ENCODE measurements at places on chromosomes 3 and 15.

DNA sequence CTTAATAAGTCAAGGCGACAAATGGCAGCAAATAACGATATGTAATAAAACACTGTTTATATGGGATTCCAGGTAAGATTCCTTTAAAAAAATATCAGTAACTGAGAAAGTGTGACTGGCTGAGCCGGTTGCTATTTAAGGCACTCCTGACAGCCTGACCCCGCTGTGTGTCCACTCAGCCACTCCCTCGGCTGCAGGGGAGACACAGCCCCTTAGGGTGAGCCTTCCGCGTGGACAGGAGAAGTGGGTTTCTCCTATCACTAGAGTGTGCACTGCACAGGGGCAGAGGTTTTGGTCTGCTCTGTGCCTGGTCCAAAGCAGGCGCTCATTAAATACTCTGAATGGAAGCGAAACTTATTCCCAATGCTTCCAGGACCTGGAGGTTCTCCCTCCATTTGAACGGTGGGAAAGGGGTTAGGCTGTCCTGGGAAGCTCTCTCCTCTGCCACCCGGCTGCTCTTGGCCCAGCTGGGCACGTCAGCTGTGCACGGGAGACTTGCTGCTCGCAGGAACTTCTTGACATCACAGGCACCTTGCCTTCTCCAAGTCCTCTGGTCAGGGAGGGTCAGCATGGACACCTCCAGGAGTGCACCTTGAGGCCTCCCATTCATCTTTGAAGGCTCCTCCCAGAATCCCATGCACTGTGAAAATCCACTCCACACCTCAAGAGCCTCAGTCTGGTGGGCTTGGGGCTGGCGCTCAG, 43.3 kb upstream of the SLCO2A1 start:
- no peak for DNase-seq

DNA sequence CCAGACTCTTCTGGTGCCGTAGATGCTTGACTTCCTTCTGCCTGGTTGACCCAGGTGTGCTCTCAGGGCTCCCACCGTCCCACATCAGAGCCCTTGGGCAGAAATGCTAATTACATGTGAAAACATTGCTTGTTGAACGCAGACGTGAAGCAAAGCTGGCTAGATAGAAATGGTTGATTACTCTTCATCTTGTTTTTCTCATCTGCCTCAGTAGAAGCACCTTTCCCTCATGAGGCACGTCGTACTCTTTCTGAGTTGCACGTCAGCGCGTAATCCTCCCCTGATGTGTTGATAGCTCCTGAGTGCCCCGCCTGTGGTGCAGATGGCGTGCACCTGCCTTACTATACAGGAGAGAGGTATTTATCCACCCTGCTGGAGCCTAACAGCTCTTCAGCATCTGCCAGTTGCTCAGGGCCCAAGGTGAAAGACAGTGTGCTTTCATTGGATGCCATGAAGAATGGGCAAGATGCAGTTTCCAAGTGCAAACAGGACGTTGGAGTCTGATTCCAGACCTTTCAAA, 18.1 kb downstream of the MAP6D1 start:
- DNase-seq: no peak

- DNase-seq: no peak
Measured at GRCh38 chr3:31035681-31036080, 141.2 kb upstream of the GADL1 start.

DNA sequence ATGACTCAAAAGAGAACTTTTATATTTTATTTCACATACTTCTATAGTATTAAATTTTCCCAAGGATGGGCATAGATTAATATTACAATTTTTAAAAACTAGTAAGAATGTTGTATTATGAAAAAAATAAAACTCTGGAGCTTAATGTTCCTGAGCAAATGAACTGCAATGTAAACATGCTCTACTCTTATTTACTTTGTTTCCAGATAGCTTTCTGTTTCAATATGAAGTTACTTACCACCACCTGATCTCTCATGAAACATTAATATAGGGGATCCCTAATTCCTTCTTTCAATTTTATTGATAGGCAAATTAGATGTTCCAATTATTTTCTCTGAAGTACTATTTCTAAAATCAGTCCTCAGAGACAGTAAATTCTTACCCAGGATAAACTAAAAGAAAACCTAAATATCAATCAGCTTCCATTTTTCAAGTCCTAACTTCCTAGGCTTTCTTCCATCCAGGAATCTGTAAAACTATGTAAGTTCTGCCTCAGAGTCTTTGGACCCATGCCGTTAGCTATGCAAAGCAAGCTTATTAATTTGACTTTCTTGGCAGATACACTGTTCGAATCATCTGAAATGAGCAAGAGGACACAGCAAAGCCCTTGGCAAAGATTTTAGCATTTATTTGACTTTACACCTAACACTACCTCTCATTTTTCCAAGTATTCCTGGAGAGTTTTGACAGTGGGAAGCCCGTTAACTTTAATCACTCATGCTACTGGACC, 93.2 kb downstream of the PLCH1 start:
- no peak for DNase-seq

- DNase-seq: no peak
Measured at GRCh38 chr3:13665582-13666226, 116.8 kb downstream of the FBLN2 start.

All from suppressor macrophage treated with lipopolysaccharide for 4 hours (primary cell).